ENCODE measurements at places on chromosomes 7 and 10. TPM values are rescaled to one million over a fixed set of nuclear protein-coding genes. Genes with fewer than 3 reads are reported as not detected.

DNA sequence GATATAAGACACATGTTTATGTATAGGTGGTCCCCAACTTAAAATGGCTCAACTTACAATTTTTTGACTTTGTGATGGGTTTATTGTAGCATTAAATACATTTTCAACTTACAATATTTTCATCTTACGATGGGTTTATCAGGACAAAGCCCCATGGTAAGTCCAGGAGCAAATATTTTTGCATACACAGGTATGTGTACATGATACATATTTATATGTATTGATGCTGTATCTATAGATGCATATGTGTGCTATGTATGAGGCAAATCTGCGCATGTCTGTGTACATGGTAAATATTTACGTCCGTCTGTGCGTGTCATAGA, 664 bp upstream of the UBE3C start:
- DNase-seq = no peak

DNA sequence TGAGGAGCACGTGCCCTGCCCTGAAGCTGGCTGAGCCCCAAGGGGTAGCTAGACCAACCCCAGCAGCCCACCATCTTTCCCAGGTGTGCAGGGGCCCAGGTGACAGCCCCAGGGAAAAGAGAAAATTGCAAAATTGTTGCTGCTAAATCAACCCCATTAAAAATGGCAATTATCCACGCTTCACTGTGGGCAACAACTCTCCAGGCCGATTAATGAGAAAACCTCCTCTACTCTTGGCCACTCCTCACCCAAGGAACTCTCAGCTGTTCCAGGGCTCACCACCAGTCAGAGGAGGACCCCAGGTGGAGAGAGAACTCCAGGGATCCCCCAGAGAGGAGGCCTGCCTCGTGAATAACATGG, 516.1 kb upstream of the MGMT start:
- no peak for DNase-seq

GRCh38 chr7:77265666-77266065, 66.0 kb upstream of the FGL2 start:
- DNase-seq = no peak

GRCh38 chr10:11700539-11700938, 41.6 kb upstream of the ECHDC3 start:
- DNase-seq = no peak

DNA sequence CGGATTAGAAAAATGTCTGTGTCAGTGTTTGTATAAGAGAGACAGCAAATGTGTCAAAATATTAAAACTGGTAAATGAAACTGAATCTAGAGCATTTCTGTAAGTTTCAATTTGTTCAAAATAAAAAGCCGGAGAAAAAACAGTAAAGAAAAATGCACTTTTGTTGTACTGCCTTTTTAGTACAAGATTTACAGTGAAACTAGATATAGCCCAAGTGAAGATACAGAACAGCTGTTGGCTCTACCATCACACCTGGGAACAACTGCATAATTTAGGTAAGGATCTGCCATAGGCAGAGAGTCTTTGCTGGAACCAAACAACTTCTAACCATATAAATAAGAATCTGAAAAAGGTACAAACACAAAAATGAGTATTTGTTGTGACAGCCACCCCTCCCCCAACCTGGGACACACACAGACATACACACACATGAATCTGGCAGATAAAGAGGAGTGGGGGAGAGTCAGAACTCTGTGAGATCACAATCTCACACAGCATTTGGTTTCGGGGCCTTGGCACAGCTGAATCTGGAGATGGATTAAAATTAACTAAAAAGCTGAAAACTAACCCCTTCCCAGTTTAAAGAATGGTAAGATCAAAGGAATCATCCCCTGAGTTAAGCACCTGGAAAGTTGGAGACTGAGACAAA, 54.8 kb downstream of the DPY19L1 start:
- DNase-seq = no peak

- DNase-seq = no peak
These were observed 146.3 kb downstream of the TCF7L2 start for GRCh38 chr10:113096128-113096996.

- no peak for DNase-seq
These were observed 72.1 kb upstream of the LYZL2 start for GRCh38 chr10:30701451-30702173.

DNA sequence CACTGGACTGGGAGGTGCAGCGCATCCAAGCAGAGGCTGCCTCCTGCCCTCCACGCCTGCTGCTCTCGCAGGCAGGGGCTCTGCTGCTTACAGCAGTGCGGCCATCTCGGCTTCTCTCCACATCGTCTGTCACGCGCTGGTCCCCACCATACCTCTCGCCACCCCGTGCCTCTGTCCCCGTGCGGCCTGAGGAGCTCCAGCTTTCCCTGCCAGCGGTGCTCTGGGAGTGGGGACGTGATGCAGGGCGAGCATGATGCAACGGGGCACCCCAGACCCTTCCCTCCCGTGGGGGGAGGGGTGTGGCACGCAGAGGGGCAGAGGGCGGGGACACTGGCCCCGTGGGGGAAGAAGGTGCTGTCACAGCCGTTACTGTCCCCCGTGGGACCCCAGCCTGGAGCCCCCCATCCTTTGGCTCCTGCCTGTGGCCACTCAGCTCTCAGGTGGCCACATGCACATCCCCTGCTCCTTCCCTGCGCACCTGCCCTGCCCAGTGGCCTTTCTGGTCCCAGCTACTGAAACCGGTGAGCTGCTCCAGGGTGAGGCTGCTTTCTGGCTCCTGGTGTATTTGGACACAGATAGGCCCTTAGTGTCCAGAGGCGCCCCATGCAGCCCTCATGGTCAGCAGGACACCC, 9.0 kb downstream of the GET4 start:
- peak; percentile 67 for DNase-seq

- DNase-seq = no peak
These were observed 660.0 kb downstream of the SORCS1 start for GRCh38 chr10:106504536-106504935.

GRCh38 chr10:77925795-77926565, 575 bp downstream of the DLG5 start:
- DNase-seq = peak; percentile 83

GRCh38 chr7:149828357-149829309, 9.5 kb upstream of the ZNF862 start:
- peak; percentile 65 for DNase-seq

DNA sequence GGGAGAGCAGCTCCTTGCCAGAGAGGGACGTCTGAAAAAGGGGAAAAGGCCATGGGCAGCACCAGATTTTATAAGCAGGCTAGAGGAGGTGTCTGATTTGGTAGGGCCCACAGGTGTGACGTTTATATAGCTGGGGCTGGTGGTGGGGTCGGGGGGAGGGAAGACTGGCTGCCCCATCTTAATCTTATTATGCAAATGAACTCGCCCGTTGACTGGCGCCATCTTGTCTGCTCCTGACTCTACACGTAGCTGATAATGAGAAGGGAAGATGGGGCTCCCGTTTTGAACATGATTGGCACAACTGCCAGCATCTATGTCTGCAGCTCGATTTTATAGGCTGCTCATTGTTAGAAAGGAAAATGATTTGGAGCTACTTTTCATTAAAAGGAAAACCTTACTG, 28.6 kb upstream of the CADPS2 start:
- DNase-seq = no peak

- no peak for DNase-seq
These were observed 391.4 kb downstream of the PLXDC2 start for GRCh38 chr10:20207653-20208052.

DNA sequence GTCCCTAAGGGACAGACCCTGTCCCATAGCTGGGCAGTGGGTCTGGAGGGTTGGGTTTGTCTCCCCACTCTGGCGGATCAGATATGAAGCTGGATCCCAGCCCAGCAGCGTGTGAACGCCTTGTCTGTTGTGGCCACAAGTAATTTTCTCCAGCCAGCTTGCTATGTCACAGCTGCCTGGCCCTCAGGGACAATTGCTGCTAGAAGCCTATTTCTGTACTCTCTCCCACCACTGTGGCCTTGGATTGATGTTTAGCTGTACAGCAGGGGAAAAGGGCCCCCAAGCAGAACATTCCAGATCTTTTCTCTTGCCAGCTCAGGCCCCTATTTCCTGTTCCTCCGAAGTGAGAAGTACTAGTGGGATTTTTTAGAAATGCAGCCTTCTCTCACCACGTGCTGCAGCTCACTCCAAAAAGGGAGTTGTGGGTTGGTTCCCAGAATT, 53.5 kb upstream of the WAC start:
- no peak for DNase-seq

DNA sequence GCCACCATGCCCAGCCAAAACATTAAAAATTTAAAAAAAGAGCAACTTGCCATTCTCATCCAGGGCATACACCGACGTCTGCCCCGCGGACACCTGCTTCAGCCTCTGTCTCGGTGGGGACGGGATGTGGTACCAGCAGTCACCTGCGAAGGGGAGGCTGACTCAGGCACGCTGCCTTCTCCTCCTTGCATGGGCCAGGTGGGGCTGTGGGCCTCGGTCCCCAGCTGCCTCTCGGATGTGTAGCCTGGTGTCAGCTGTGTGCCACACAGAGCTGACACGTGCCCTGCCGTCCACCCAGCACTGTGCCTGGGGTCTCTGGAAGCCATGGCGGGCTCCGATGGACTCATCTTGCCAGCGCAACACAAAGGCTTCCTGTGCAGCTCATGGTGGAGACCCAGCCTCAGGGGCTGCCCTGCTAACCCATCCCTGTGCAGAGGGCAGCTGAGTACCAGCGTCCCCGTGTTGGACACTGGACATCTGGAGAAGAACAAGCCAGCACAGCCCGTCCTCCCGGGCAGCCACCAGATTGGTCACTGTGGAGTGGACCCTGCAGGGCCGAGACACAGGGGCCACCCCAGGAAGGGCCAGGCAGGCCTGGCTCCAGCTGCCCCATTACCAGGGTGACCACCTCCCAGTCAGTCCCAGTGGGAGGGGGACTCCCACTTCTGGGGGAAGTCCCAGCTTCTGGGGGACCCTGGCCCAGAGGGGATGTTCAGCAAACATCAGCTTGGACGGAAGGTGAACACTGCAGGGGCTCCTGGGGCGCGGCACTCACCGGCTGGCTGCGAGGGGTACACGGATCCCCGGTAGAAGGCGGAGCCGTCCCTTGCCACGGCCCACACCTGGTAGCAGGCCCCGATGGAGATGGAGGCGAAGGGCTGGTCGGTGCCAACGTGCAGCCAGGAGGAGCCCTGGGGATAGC, 10.6 kb downstream of the BHLHA15 start:
- peak; percentile 64 for DNase-seq

DNA sequence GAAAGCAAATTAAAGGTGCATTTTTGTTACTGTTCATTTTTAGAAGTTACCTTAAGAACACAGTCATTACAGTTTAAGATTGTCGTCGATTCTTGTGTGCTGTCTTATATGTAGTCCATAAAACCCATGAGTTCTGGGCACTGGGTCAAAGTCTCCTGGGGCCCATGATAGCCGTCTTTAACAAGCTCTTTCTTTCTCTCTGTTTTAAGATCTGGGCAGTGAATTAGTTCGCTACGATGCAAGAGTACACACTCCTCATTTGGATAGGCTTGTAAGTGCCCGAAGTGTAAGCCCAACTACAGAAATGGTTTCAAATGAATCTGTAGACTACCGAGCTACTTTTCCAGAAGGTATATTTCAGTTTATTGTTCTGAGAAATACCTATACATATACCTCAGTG, 90.7 kb upstream of the CAPZA2 start:
- DNase-seq = no peak

DNA sequence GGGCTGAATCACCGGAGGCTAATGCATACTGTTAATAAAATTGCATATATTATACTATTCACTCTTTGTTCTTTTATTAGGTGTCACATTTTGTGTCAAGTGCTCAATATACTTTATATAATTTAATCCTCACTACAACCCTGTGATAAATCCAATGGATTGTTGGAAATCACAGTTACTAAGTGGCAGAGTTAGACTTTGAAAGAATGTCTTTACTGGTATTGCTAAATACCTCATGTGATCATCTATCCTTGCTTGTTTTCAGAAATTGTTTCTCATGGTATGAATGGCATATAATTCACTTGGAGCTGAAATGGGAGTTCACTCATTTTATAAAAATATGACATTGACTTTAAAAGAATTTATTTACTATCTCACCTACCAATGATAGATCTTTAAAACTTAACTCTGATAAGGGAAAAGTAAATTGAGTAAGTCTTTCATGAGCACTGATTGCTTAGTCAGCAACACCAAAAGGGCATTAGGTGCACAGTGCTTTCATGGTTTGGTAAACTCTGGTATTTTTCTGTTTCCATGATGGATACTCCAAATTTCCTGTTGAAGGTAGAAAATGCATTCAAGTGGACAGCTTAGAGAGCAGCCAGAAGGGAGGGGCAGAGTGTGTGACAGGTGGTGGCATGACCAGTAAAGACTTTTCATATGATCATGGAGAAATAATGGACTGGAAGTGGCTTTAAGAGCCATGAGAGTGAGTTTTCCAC, 22.6 kb downstream of the ENKUR start:
- no peak for DNase-seq

GRCh38 chr7:32075612-32076011, 5.4 kb upstream of the PDE1C start:
- DNase-seq = no peak

DNA sequence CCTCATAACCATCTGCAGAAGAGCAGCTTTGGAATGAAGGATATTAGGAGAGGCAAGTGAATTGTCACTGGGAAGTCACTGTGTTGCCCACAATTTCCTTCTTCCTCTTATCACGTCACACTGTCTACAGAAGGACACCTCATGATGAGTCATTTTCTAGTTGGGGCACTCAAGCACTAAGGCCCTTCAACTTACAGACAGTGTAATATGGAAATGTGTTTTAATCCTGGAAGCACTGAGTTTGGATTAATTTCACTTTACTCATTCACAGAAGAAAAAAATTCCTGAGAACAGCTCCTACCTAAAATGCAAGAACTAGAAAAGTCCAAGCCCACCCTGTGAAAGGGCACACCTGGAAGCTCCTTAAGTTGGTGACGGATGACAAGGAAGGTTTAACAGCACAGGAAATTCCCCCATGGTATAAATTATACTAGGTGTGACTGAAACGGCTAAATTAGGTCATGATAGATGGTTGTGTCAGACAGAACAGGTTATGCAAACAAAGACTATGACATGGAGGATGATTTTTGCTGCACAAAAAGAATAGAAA, 56.6 kb downstream of the PARD3 start:
- no peak for DNase-seq

DNA sequence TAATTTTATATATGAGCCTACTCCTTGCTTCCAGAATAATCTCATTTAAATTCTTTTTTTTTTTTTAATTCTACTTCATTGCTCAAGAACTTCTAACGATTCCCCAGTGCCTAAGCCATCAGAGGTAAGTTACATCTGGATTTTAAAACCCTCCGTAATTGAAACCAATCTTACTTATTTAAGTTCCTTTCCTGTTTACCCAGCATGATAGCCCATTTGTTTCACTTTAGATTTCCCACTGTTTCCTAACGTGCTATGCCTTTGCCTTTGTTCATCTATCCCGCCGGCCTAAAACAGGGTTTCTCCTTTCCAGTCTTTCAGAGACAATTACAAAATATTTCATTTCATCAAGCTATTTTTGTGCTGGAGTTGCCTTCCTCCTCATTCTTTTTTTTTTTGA, 75.8 kb upstream of the ETV1 start:
- DNase-seq = no peak

The TRIM50 gene
- not detected for total RNA-seq

The C10orf62 gene
- not detected for total RNA-seq

The TMEM140 gene
- total RNA-seq = not detected

The FAM241B gene
- 8.4 TPM for total RNA-seq

The MYOF gene
- 2.8 TPM for total RNA-seq

The CCNY gene
- 33.7 TPM for total RNA-seq

The CLRN3 gene
- not detected for total RNA-seq

All from H7 (cell line).